ENCODE measurements at places on chromosomes 3 and 15. TPM values are rescaled to one million over a fixed set of nuclear protein-coding genes. Genes with fewer than 3 reads are reported as not detected.

LMLN gene
- 3.1 TPM for polyA plus RNA-seq

SORD gene
- polyA plus RNA-seq, result 3.2 TPM

TRAIP gene
- polyA plus RNA-seq, result 0.96 TPM

GRCh38 chr3:183285828-183286457 lies 32.9 kb downstream of the B3GNT5 start:
- peak; percentile 88 for DNase-seq
- H3K27ac ChIP-seq, result peak overlapping the region; percentile 66

DNA sequence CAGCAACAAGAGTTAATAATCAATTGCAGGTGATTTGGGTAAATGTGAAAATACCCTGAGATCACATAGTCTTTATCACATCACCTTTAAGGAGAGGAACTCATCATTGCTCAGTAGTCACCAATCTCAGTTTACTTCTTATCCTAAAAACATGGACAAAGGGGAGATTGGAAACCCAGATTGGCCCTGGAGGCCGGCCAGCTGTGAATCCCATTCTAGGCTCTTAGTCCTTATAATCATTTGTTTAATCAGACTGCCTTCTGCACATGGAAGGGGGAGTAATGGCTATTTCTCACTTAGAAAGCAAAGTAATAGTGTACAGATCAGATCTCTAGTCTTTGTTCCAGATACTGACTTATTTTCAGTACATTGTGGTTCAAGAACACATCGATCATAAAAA lies 37.2 kb upstream of the CPB1 start:
- no peak overlapping the region for H3K4me3 ChIP-seq
- H3K36me3 ChIP-seq, result no peaks in the 10 kb centered on the region
- H3K27ac ChIP-seq, result peak overlapping the region; percentile 76
